Renal cortex interstitium (tissue), 15 donors: ENCODE measurements at places on chromosomes 16 and 17.

GRCh38 chr16:4846503-4846900 is 586 bp downstream of the GLYR1 start:
- peak; percentile 56 for DNase-seq

GRCh38 chr16:68972720-68973119 is 129.4 kb downstream of the TANGO6 start:
- no peak for DNase-seq

DNA sequence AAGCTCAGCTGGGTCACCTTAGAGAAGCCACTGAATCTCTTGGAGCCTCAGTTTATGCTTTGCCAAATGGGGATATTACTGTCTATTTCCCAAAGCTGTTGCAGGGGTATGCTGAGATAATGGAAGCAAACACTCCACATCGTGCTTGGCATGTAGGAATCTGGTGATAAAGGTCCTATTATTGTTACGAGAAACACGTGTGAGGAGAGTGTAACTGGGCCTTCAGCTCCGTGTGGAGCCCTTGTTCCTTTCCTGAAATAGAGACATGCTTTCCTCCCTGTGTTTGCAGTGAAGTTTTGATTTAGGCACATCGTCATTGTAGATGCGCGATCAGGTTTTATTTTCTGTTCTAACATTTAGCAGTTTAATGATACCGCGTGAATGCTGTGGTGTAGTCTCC is 292.4 kb downstream of the CPPED1 start:
- DNase-seq = no peak

- DNase-seq = no peak
These were observed 18.1 kb downstream of the SPOP start for GRCh38 chr17:49659661-49660382.

DNA sequence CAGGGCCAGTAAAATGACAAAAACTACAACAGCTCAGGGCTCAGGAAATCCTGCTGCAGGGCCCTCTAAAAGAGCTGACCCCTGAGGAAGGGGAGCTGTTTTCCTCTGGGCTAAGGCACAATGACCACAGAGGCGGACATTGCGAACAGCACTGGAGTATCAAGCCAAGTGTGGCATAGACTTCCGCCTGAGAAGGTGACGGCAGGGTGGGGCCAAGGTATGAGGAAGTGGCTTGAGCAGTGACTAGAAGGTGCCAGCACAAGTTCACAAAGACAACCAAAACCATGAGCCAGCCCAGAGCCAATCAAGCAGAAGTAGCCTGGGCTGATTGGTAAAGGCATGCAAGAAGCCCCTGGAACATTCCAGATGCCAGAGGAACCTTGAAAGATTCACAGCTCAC is 13.9 kb downstream of the ERN2 start:
- DNase-seq = no peak

GRCh38 chr16:1539720-1540555 is 6.5 kb downstream of the TMEM204 start:
- DNase-seq = no peak

GRCh38 chr16:77956231-77956630 is 66.1 kb upstream of the CLEC3A start:
- DNase-seq = no peak

DNA sequence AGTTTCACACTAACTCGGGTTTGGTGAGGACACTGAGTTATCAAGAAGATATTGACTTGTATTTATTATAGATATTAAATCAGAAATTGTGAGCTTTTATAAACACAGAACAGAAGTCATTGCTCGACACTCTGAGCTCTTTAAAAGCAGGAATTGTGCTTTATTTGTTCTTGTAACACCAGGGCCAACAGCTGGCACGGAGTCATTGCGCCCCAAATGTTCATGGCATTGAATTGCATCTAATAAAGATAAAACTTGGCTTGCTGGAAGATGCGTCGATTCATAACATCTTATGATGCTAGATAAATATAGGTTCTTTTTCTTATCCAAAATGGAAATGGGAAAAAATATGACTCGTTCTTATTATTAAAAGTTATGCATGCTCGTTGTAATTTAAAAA is 11.8 kb upstream of the MLYCD start:
- DNase-seq = no peak

GRCh38 chr16:14263011-14263410 is 191.9 kb downstream of the MRTFB start:
- no peak for DNase-seq

- no peak for DNase-seq
These were observed 39.8 kb upstream of the RASD1 start for GRCh38 chr17:17535957-17536356.

DNA sequence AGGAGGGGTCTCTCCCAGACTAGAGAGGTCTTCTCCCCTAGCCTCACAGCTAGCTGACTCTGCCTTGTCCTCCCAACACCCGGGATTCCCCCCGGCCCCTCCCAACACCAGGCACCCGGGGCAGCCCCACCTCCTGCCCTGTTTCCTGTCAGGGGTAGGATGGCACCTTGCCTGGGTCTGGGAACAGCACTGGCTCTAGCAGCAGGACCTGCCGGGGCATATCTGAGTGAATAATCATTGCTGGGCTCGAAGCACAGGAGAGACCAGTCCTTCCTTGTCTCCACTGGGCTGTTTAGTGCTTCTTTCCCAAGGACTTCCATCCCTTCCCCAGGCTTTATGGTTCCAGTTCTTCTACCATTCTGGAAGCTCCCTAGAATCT is 25.7 kb downstream of the MINK1 start:
- DNase-seq = no peak

DNA sequence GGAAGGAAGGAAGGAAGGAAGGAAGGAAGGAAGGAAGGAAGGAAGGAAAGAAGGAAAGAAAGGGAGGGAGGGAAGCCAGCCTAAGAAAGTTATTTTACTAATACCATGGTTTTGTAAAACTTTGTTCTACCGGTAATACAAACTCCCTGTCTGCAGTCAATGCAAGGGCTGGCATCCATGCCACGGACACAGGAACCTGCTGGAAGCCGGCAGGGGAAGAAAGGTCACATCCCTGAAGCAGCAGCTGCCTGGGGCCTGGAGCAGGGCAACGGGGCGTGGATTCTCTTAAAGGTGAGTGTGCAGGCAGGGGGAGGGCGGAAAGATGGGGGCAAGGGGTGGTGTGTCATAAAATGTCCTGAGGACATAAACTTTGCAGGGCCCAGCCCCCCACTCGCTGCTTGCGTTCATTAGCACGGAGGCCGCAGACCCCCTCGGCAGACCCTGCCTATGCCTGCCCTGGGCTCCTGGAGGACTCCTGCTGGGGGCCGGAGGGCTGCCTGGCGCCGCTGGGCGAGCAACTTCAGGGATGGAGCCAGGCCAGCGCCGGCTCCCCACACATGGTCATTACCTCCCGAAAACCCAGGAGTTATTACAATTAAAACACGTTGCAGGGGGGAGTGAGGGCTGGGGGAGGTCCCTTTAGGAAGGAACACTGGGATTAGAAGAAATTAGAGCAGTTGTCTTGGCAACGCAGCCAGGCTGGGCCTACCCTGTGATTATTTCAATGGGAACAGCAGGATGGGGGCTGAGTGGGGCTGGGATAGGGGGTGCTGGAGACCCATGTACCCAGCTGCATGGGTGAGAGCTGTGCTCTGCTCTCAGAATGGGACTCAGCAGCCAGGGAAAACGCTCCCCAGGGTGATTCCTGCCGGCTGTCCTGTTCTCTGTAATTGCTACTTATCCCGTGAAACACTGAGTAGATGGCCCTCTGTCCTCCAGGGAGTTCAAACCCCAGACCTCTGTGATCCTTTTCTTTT is 257.9 kb downstream of the SOX9 start:
- no peak for DNase-seq

- no peak for DNase-seq
These were observed 9.3 kb downstream of the GAS2L2 start for GRCh38 chr17:35743626-35744328.

DNA sequence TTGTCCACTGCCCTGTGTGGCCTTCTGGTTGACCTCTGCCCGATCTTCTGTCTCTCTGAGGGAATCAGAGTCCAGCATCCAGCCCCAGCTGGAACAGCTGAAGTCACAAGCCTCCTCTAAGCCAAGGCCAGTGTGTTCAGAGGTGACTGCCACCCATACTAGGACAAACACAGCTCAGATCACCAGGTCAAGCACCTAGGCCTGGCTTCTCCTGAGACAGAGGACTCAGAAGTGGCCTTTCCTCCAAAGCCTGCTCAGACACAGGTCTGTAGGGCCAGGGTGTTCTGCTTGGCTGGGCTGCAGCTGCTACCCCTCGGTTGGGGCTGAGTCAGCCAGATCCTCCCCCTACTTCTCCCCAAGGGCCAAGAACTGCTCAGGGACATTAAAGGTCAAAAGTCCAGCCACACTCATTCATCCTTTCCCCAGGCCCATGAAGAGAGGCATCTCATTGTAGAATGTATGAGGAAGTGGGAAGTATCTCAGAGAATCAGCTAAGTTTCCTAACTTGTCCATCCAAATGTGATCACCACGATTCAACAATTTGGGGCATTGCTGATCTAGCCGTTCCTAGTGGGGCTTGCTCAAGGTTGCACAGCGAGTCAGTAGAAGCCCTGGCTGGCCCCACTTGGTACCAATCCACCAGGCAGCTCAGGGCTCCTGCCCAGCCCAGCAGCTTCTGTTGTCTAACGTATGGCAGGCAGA is 7.6 kb downstream of the SLC46A1 start:
- DNase-seq = no peak

GRCh38 chr16:51540259-51540658 is 389.2 kb upstream of the SALL1 start:
- no peak for DNase-seq

DNA sequence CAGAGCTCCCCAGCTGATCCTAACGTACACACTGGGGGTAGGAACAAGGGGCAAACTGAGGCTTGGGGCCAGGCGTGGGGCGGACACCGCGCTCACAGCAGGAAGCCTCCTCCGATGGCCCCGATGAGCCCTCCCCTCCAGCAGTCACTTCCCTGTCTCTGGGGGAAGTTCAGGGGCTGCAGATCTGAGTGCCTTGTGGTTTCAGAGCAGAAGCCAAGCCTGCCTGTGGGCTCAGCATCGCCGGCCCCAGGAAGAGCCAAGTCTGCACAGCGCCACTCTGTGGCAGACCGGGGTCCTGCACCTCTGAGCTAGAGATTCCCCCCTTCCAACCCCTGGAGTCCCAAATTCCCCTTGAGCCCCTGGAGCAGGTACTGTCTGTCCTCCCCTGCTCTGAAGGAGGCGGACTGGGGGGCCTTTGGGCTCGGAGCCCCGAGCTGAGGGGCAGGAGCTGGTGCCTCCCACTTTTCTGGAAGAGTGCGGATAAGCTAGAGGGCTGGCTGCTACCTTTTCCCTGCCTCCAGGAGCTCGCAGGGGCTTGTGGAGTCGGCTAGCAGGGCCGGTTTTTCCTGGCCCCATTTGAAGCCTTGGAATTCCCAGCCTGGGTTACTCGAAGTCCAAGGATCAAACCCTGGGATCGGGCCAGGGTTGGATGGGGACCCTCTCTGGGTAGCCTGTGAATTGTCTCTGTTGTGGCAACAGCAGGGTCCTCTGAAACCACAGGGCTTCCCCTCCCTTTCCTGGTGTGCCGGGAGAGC is 2.9 kb downstream of the GSE1 start:
- DNase-seq = no peak

DNA sequence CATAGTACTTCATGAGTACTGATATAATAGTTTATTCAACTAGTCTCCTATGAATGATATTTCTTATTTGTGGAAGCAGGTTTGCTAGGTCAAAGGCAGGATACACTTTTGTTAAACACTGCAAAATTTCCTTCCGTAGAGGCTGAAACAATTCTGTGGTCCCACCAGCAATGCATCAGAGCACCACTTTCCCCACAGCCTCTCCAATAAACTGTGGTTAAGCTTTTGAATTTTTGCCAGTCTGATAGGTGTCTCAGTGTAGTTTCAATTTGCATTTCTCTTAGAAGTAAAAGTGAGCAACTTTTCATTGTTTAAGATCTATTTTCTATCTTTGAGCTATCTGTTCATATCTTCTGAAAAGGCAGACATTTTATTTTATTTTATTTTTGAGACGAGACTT is 36.4 kb upstream of the CORO6 start:
- no peak for DNase-seq

- no peak for DNase-seq
These were observed 171.6 kb upstream of the TNRC6C start for GRCh38 chr17:77786740-77787505.

GRCh38 chr17:19415806-19416775 is 5.1 kb downstream of the RNF112 start:
- DNase-seq = no peak

GRCh38 chr17:1469231-1469852 is 13.3 kb upstream of the CRK start:
- DNase-seq = no peak

- no peak for DNase-seq
These were observed 171.7 kb downstream of the C16orf95 start for GRCh38 chr16:87145181-87146176.

DNA sequence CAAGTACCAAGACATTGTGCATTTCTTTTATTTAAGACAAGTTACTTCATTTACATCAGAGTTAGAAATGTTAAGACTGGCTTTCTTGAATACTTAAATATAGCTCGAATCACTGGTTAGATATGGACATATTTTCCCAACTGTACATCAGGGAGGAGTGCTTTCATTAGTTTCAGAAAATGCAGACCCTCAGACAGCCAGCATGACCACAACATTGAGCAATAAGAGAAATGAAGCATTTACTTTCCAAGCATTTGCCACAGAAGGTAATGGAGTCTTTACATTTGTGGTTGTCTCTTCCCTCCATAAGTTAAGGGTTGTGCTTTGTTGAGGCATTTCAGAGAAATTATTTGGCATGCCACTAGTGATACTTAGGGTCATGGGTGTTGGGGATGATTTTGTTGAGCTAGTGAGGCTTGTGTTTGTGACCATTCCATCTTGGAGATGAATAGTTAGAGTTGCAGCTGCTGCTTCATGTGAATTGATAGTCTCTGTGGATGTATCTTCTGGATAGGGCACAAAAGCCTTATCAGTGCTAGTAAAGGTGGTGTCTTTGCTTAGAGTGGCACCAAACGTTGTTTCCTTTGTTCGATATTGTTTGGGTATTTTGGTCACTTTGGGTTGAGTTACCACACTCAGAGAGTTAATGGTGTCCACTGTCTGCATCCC is 2.1 kb downstream of the OMG start:
- no peak for DNase-seq
